ENCODE measurements at places on chromosomes 12 and 14. TPM values are rescaled to one million over a fixed set of nuclear protein-coding genes. Genes with fewer than 3 reads are reported as not detected.
A peak's percentile ranks its signal among the peaks of the same experiment; 100 is the strongest.

- no peak for DNase-seq
Observed at GRCh38 chr14:102362084-102362483, 606 bp downstream of the CINP start.

DNA sequence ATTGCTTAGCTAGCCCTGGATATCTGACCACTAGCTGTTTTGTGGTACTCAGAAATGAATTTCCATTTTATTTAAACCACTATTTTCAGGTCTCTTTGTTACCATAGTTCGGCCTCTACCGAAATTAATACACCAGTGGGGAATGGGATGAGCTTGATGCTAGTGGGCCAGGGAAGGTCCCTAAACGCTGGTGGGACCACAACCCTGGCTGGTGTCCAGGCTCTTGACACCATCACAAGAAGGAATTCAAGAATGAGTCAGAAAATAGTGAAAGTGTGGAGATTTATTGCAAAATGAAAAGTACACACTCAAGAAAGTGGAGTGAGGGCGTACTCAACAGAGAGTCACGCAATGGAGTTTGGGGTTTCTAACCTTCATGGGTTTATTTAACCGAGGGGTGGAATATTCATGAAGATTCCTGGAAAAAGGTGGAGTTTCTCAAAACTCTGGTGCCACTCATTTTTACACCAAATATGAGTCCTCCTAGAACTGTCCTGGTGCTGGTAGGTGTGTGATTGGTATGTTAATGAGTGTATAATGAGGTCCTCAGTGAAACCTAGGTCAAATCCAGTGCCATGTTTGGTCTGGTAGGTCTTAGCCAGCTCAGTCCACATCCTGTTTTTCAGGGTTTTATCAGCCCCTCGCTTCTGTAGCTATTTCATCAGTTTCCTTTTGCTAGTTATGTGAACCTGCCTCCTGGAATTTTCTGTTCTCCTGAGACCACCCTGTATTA lies 38.9 kb upstream of the LRP6 start:
- DNase-seq: no peak

DNA sequence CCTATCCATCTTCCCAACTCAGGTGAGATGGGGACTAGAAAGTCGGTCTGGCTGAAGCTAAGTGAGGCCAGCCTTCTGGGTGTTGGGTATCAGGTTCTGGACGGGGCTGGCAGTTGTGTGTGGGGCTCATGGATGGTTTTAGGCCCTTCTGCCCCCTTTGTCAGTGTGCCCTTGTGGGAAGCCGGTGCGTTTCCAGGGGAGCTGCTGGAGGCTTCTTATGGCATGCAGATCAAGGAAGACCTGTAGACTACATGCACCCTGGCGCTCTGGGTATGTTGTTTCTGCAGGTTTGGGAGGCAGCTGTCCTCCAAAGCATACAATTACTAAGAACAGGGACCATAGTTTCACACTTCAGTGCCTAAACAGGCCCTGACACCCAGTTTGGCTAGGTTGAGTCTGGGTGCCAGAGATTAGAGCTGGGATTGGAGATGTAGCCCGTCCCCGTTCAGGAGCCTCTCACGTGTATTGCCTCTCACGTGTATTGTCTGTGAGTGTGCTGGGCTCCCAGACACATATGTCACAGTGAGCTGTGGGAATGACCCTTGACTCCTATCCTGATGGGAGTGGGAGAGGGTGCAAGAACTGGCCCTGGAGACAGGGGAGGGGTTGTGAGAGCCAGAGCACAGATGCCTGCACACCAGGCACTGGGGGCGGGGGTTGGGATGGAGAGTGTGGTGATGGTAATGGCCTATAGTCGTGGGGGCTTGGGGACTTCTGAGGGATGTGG lies 84.4 kb downstream of the SLC25A47 start:
- no peak for DNase-seq

Gene ZBTB39
- 4.5 TPM for total RNA-seq

- DNase-seq: no peak
Observed at GRCh38 chr12:49223590-49224369, 34.9 kb upstream of the TUBA1A start.

DNA sequence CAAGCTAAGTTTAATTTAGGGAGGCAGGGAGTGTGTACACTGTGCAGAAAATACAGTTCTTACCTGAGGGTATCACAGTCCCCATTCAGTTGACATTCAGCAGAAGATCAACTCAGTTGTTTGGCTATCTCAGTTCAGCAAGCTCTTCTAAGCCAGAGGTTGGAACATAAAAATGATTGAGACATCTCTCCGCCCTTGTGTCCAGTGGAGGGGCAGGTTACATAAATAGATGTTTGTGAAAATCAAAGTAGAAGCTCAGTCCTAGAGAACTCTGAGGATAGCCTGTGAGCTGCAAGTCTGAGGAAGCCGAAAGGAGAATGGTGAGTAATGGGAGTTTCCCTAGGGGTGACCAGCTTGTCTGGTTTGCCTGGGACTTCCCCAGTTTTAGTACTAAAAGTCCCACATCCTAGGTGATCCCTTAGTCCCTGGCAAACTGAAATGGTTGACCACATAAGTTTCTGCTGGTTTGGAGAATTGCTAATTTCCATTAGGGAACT lies 251.4 kb upstream of the ATP2B1 start:
- DNase-seq: no peak

GRCh38 chr12:121789800-121790728 lies 3.4 kb downstream of the RHOF start:
- peak; percentile 62 for DNase-seq

Gene NGB
- not detected for total RNA-seq

GRCh38 chr12:12167847-12168246 lies 97.1 kb downstream of the BCL2L14 start:
- DNase-seq: no peak

DNA sequence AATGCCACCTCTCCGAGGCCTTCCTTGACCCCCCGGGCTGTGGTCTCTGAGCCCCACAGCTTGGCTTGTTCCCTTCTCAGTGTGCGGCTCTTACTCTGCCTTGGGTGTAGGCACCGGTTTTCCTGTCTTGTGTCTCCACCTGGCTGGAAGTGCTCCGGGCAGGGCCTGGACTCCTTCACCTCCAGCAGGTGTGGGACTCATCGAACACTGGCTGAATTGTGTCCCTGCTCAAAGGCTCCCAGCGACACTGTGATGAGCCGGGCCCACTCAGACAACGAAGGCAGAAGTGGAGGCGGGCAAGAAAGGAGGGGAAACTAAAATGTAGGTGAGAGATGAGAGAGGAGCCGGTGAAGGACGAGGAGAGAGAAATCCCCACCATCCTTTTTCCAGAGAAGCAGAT lies 18.0 kb downstream of the TMEM63C start:
- no peak for DNase-seq

DNA sequence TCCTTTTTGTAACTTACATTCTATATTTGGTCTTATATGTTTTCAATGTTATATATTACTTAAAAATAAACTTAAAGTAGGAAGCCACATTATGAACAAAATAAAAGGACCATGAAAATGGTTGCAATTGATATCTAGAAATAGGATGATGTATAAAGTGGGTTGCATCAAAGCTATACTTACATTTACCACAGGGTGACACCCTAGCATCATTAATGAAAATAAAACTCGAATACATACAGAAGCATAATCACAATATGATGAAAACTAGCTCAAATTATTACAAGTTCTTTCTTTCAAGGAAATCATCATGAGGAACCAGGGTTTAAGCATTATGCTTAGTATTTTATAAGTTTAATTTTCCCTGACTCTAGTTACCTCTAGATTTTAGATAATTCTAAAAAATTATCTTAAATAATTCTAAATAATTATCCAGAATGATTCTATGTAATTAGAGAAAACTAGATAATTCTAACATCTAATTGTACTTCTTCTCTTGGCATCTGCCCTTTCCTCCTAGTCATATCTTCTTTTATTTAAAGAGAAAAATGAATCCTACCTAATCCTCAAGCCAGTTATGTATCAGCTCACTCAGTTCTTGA lies 31.2 kb downstream of the TAS2R7 start:
- no peak for DNase-seq

Gene KSR2
- total RNA-seq: 0.09 TPM

Gene TSPAN19
- not detected for total RNA-seq

DNA sequence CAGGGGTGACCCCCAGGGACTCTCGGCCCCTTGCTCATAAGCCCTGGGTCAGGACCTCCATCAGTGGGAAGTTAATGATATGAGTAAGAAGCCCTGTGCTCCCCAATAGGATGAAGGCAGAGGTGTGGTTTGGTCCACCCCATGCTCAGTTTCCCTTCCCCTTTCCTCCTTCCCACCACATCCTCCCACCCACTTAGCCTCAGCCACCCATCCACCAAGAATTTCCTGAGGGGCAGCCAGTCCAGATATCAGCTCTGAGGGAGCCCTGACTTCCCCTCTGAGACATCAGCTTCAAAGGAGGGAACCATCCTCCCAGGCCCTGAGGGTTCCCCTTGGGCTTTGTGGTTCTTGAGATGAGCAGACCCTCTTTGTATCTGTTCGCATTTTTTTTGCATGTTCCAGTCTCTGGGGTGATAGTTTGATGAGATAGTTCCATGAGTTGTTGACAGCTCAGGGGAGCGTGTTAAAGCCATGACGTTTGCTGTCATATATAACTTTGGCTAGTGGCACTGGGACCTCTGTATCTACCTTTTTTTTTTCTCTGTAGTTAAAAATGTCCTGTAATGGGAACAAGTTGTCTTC lies 71.2 kb downstream of the LGMN start:
- no peak for DNase-seq

DNA sequence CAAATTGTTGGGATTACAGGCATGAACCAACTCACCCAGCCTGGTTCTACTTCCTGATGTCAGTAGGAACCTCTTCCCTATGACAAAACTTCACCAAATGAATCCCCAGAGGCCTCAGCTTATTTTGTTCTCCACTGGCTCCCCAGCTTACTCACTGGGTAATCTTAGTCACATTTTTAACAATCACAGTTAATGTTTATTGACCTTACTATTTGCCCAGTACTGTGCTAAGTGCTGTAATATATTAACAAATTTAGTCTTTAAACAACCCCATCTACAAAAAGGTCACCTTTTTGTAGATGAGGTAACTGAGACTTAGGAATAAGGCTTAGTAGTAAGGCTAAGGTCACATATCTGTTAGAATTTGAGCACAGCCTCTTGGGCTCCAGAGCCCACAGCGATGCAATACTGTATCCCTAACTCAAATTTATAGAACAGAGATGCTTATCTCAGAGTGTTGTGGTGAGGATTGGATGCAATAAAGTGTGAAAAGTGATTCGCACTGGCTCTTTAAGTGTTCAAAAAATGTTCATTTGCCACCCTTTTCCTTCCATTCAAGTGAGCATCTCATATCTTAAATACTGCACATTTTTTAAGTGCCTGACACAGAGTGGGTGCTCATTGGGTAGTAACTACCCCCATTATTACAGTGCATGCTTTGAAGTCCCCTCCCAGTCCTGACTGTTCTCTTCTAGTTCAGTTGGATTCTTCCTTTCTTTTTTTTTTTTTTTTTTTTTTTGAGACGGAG lies 146.4 kb upstream of the ARHGAP5 start:
- DNase-seq: no peak

Gene HOXC10
- not detected for total RNA-seq

- no peak for DNase-seq
Observed at GRCh38 chr14:68651075-68651474, 141.8 kb downstream of the ZFP36L1 start.

- DNase-seq: no peak
Observed at GRCh38 chr14:73460691-73461127, 2.4 kb upstream of the NUMB start.

DNA sequence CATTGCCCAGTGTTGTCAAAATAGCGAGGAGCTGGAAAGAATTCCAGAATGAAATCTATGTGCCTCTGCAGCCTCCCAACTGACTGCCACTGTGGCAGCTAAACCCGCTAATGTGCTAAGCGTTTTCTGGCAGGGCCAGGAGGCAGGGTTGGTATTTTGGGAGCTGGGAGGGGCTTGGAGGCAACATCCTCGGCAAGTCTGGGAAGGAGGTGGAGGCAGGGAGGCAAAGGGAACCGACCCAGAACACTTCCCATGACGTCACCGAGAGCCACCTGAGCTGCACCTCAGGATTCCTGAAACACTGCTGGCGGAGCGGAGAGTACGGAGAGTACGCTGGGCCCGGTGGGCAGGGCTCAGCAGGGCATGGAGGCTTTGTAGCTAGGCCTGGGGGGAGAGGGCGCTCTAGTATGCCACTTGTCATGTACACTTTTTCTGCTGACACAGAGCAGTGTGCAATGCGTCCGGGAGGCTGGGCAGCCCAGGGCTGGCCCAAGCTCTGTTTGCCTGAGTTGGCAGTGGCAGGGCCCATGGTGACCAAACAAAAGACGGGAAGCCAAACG lies 81.5 kb downstream of the DPF3 start:
- peak; percentile 84 for DNase-seq

GRCh38 chr12:104718304-104718929 lies 239.7 kb downstream of the SLC41A2 start:
- DNase-seq: no peak

Gene RASSF9
- total RNA-seq: 4.0 TPM

All from right cardiac atrium (tissue), 5 donors.